ENCODE measurements at places on chromosomes 4 and X. TPM values are rescaled to one million over a fixed set of nuclear protein-coding genes. Genes with fewer than 3 reads are reported as not detected.

Gene RNF150
- 1.4 TPM for polyA plus RNA-seq

Gene NCBP2L
- not detected for polyA plus RNA-seq

Gene XPNPEP2
- polyA plus RNA-seq: 0.13 TPM

Gene GLOD5
- polyA plus RNA-seq: not detected

GRCh38 chr4:78667325-78667724 lies 108.8 kb upstream of the BMP2K start:
- DNase-seq: no peak

DNA sequence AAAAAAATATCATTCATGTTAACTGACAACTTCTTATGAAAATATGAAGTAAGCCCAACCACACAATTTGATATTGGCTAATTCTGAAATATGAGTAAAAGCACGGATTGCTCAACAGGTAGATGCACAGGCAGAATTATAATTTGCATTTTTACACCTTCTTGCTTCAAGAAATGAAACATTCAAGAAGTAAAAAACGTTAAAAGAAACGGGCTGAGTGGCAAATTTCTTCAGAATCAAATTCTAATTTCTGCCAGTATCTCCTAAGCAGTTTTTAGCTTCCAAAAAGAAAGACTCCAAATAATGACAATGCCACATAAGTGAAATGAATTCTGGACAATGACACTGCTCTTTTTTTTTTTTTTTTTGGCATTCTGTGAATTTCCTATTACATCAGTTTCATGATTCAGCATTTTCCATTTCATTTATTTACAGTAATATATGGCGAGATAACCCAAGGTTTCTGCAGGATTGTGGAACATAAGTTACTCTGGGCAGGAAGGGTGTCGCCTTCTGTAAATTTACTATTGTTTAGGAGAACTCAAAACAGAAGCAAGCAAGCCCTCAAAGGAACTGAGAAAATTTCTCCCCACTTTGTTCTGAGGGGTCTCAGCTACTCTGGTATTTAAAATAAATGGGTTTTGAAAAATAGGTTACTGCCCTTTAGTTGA lies 1.4 kb downstream of the SEL1L3 start:
- no peak for DNase-seq

All from spleen (tissue), 13 donors.